ENCODE measurements at places on chromosomes 16 and 17.

GRCh38 chr17:44207319-44207718 lies 7.6 kb upstream of the ATXN7L3 start:
- DNase-seq = no peak

- DNase-seq = no peak
These were observed 866 bp upstream of the PCTP start for GRCh38 chr17:55749985-55750384.

DNA sequence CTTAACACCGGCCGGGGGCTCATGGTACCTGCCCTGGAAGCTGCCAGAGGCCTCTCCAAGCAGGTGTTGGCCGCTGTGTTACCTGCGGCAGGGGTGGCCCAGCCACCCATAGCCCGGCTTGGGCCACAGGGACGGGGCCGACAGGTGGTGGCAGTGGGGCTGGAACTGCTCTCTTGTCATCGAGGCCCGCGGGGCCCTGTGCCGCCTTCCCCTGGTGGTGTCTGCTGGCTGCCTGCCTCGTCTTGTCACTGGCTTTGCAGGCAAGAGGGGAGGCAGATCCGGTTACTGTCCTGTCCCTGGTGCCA lies 27.1 kb downstream of the GSE1 start:
- no peak for DNase-seq

- DNase-seq = peak; percentile 80
These were observed 240.0 kb downstream of the C16orf95 start for GRCh38 chr16:87076950-87077749.

DNA sequence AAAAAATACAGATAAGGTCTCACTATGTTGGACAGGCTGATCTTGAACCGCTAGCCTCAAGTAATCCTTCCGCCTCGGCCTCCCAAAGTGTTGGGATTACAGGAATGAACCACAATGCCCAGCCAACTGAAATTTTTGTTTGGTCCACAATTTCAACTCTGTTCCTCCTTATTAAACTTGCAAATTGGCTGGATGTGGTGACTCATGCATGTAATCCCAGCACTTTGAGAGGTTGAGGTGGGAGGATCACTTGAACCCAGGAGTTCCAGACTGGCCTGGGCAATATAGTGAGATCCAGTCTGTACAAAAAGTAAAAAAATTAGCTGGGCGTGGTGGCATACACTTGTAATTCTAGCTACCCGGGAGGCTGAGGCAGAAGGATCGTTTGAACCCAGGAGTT lies 13.4 kb downstream of the ARSG start:
- no peak for DNase-seq

DNA sequence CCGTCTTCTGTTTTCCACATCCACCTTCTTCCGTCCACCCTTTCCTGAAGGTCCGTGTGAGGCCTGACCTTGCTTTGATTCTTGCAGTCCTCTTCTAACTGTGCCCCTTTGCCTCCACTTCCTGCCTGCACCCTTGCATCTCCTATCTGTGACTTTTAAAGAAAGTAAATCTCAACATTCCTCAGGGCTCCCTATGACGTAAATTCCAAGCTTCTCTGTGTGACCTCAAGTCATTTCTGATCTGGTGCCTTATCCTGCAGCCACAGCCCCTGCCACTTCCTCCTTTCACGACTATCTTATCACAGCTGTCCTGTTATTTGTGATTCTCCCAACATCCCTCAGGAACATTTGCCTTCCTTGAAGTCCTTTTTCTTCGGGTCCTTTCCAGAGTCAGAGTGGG lies 520.5 kb downstream of the CDH13 start:
- DNase-seq = no peak

DNA sequence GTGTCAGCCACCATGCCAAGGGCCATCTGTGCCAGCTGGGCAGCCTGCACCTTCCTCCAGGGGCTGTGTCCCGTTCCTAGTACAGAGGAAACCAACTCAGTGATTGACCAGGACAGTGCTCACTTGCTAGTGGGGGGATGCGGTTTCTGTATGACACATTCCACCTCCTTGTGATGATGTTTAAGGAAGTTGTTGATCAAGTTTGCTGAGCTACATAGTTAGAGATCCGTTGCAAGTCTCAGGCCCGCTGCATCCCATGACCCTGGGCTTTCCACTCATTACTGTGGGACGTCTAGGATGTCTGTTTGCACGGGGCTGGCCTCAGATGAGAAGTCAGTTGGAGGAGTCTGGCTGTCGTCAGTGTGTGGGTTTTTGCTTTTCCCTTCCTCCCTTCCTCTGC lies 33.6 kb downstream of the RNF213 start:
- DNase-seq = no peak

DNA sequence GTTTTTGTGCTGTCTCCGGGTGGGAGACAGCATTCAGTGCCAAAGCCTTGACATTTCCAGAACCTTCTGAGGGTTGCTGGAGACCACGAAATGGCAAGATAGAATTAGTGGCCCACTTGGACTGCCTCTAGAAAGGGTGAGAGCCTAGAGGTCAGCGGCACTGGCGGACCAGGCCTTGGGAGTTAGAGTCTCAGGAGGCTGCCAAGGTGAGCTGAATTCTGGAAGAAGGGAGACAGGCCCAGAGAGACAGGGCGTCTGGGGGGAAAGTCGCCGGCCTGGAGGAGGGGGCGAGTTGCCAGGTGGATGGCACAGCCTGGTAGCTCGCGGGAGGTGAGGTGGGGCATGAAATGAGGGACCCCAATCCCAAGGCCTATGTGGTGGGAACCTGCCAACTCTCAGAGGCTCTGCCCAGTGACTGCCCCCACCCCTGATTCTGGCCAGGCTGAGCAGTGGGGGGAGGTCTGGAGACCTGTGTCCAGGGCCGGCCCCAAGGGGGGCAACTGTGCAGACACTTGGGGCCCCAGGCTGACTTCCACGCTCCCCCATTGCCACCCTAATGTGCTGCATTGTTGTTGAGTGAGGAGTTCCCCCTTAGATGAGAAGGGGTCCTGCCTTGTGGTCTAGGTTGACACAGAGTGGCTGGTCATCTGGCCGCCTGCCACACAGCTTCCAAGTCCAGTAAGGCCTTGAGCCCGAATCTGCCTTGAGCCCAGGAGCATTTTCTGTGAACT lies 211.1 kb upstream of the CIBAR2 start:
- DNase-seq = no peak

DNA sequence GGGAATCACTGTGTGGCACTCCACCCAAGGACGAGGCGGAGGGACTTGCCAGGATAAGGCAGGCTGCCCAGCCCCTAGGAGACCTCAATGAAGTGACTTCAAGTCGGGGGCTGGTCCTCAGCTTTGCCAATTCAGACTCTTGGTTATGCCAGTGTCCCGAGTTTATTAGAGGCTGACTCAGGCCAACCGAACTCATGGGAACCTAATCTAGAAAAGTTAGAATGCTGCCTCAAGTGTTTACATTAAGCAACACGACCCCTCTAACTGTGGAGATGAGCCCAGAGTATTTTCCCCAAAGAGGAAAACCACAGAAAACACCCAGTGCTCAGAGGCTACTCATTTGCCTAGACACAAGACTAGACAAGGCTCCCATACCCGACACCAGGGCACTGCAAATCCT lies 1.1 kb upstream of the TEKT3 start:
- DNase-seq = no peak

DNA sequence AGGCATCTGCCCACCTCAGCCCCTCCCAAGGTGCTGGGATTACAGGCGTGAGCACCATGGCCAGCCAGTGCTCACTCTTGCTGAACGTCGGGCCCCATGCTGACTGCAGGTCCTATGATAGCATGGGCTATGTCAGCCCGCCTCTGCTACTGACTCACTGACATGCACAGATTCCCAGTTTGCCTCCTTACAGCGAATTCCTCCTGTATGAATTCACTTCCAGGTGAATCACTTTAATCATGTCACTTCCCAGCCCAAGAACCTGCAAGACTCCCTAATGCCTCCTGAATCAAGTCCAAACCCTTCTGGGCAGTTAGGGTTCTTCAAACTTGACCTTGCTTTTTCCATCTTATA lies 16.1 kb upstream of the UBTF start:
- DNase-seq = no peak

- no peak for DNase-seq
These were observed 68.9 kb downstream of the JPH3 start for GRCh38 chr16:87671221-87671620.

GRCh38 chr16:47905771-47906170 lies 250.0 kb downstream of the ABCC12 start:
- DNase-seq = no peak

- DNase-seq = no peak
These were observed 4.6 kb downstream of the DHX58 start for GRCh38 chr17:42107597-42108576.

GRCh38 chr16:25257956-25258860 lies 563 bp upstream of the ZKSCAN2 start:
- DNase-seq = peak; percentile 96

GRCh38 chr16:75624921-75625334 lies 1.8 kb upstream of the ADAT1 start:
- no peak for DNase-seq

GRCh38 chr17:9811537-9811936 lies 10.3 kb downstream of the GSG1L2 start:
- DNase-seq = no peak

DNA sequence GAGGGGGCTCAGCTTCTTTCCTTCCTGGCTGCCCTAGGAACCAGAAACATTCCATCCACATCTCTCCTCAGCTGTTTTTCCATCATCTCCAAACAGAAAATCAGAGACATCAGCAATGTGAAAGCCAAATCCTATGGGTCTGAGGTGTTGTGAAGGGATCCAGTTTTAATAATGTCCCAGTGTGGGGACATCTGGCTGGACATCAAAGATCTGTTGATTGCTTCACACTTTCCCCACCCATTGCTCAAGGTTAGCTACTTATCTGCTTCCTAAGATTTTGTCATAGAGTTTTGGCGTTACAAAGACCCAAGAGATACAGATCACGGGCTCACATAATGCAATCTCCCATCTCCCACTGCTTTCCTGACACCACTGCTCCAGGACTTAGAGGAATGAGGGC lies 47.8 kb upstream of the AXIN2 start:
- no peak for DNase-seq

GRCh38 chr17:50816771-50817751 lies 18.3 kb upstream of the WFIKKN2 start:
- DNase-seq = peak; percentile 36

GRCh38 chr16:86103320-86103719 lies 204.4 kb downstream of the IRF8 start:
- no peak for DNase-seq

All from SJSA1 (cell line).